COR-L47 (cell line): ENCODE measurements at places on chromosomes 7 and 10.

DNA sequence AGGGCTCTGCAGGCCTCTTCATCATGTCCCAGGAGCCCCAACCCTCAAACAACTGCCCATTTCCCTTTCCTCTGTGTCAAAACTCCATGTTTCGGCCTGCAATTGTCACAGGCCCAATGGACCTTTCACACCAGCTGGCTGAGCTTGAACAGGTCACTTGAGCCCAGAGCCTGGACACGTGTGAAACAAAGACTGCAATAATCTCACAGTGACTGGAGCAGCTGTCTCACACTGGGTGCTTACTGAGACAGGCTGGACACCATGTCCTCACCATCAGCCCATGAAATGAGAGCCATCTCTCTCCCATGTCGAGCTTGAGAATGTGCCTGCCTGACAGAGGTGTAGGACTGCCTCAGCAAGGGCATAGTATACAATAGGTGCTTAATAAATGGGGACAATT lies 19.5 kb upstream of the EIF5AL1 start:
- no peak for DNase-seq

GRCh38 chr7:68417659-68418058 lies 1180.6 kb upstream of the AUTS2 start:
- no peak for DNase-seq

DNA sequence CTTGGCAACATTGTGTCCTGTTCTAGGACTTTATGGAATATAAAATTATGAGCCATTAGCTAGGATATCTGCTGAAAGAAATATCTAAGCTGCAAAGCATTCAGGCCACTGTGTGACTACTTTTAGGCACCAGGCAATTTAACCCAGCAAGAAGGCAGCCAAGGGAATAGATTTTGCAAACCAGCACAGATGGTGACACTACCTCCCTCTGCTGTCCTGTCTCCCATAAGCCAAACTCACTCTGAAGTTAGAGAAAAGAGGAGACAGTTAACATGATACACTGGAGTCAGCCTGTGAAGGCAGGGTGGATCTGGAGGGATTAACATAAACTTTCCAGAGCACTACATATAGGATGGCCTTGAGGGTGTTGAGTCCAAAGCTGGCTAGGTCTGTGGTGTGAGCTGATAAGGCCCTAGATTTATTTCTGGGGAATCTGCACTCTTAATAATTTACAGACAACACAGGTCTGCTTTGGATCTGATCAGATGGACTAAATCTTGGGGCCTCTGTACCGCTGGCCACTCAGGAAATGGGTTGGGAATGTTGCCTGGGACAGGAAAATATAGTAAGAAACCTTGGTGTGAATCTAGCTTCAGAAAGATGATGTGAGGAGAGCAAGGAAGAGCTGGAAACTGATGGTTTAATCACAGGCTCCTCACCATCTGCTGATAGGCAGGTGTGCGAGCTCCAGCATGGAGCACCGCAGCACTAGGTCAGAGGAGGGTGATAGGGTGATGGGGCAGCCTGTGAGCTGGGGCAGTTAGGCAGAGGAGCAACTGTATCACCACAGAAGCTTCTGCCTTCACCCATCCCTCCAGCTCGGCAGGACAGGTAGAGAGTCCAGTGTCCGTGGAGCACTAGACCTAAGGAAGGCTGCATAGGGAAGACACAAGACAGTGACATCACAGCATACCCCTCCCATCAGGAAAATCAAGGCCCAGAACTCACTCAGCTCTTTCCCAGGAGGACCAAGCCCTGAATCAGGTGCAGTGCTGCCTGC lies 229.9 kb upstream of the PRSS1 start:
- no peak for DNase-seq

DNA sequence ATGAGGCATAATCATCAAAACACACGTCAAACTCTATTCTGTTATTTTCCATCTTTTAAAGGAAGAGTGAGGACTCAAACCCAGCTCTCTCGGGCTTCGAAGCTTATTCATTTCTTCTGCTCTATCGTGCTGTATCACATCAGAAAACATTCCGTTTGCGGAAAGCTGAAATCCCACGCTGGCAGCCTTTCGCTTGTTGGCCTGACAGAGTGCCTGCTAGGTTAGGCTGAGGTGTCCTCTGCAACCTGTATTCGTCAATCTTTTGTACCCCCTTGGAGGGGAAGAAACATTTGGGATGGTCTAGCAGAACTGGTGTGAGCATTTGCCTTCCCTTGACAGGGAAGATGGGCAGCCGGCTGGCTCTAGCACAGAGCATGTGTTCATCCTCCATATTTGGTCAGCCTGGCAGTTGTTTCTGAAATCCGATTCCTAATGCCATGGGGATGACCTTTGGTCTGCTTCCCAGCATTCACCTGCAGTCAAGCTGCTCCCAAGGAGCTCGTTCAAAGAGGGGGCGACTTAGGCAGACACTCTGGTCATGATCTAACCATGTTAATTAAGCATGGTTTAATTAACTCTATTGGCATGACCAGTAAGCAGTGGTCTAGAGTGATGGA lies 55.2 kb downstream of the TACC2 start:
- no peak for DNase-seq

DNA sequence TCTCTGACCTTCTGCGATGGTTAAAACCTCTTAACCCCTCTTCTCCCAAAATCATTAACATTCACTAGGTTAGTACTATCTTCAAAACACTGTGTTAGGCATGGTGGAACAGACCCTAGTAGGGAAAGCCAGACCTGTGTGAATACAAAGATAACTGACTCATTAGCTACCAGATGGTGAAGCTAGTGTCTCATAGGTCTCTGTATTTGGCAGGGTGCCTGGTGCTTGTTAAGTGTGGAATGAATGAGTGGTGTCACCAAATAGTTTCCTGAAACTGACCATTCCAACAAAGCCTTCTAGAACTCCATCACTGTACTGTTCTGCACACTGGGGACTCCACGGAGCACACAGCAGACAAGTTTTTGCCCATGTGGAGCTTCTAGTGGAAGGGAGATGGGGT lies 27.7 kb upstream of the TM9SF3 start:
- peak; percentile 33 for DNase-seq

- no peak for DNase-seq
These were observed 37.1 kb downstream of the SMURF1 start for GRCh38 chr7:99106821-99107241.

DNA sequence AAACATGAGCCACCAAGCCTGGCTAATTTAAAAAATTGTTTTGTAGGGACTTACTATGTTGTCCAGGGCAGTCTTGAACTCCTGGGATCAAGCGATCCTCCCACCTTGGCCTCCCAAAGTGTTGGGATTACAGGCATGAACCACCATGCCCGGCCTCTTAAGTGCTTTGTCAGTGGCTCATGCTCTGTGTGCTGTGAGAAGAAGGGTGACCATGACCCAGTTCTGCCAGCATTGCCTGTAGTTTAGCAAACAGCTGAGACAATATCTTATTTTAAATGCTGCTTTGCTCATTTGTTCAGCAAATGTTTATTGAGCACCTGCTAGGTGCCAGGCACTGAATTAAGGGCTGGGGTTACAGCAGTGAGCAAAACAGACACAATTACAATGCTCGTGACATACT lies 9.0 kb downstream of the ADCK2 start:
- no peak for DNase-seq

DNA sequence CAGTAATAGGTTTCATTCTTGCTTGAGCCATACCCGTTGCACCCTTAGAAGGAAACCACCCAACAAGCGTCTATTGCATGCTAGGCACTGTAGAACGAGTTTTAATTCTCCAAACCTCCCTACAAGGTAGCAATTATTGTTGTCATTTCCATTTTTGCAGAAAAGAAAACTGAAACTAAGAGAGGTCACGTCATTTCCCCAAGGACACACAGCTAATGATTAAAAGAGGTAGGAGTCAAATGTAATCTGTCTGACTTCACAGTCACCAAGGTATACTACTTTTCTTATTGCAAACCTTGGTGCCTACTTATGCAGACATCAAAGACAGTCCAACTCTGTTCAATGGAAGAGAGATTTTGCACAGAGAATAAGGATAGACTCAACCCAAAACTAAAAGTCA lies 49.1 kb upstream of the C1QL3 start:
- DNase-seq, result no peak

GRCh38 chr10:84348860-84349259 lies 20.5 kb downstream of the CCSER2 start:
- DNase-seq, result no peak

GRCh38 chr10:126584836-126585235 lies 85.7 kb downstream of the C10orf90 start:
- no peak for DNase-seq

DNA sequence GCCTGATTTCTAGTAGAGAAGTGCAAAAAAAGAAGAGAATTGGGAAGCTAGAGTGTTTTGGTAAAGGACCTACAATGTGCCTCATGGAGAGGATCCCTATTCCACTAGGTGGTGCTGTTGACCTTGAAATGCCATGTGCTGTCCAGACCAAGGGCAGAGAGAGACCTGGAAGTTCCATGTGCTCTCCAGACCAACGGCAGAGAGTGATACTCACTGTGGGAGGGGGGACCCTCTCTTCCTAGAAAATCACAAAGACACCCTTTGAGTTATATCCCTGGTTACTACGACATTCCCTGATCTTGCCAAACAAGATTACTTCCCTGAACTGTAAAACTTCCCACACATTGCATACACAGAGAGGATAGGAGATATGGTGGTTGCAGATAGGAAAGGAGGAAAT lies 212.7 kb upstream of the ZNF804B start:
- no peak for DNase-seq

DNA sequence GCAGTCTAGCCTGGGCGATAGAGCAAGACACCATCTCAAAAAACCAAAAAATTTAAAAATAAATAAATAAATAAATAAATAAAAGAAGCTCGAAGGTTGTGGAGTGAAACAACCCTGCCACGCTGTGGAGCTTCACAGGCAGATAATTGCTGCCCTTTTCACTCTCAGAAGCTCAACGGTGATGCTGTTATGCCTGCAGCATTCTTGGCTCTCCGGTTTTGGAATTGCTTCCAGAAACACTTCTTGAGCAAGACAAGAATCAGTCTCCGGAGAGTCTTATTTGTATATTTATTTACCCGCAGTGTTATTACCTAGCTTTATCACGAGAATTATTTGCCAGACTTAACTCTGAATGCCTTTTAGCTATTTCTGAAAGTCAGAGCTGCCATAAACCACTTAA lies 40.5 kb upstream of the UBE2H start:
- DNase-seq, result no peak

- DNase-seq, result no peak
These were observed 190.8 kb upstream of the TMEM196 start for GRCh38 chr7:19964246-19964645.

DNA sequence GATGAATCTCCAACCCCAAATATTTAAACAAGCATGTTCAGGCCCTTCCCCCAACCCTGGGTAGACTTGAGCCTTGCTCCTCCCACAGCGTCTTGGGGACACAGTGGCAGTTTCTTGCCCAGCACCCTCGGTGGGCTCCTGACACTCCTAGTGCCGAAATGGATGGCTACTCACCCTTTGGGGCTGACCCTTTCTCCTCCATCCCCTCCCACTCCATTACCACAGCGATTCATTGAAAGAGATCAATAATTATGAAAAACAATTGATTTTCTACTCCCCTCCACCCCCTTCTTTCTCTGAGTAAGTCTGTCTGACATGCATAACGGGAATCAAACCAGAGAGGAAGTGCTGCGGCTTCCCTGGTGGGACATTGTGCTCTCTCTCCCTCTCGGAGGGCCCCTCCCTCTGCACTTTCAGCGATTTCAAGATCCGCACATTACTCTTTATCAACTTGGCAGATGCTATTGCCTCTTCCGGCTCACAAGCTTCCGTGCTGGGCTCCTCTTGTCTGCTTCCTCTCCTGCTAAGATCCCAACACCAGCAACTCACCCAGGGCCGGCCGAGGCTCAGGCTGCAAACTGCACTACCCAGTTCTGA lies 79.0 kb upstream of the PLXNA4 start:
- no peak for DNase-seq

GRCh38 chr7:118689403-118689802 lies 464.9 kb downstream of the ANKRD7 start:
- DNase-seq, result no peak

DNA sequence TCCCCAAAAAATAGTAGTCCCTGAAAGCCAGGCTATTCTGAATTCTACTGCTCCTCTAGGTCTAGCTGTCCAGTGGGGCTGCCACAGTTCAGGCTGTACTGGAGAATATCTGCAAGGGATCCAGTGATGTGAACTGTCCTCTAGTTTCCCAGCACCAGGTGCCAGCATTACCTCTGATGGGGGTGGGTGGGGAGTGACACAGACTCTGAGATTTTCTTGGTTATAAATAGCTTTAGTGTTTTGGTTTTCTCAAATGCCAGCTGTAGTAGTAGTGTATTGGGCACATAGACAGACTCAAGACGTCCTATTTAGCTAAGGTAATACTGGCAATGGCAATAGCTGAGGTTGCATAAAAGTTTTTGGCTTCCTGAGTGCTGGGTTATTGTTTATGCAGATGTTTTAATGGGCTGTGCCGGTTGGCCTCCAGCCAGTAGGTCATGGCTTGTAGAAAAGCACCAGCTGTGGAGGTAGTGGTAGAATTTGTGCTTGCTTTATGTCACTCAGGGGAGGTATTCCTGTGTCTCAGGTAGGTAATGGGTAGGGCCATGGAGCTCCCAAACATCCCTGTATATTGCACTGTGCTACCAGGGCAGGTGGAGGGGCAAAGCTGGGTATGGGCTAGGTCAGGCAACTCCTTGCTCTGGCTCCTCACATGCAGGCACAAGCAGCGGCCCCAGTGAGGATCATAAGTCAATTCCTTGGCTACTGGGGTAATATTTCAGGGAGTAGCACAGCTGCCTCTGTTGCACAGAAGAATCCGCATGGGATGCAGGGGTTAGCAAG lies 338.7 kb upstream of the LRRTM3 start:
- no peak for DNase-seq

DNA sequence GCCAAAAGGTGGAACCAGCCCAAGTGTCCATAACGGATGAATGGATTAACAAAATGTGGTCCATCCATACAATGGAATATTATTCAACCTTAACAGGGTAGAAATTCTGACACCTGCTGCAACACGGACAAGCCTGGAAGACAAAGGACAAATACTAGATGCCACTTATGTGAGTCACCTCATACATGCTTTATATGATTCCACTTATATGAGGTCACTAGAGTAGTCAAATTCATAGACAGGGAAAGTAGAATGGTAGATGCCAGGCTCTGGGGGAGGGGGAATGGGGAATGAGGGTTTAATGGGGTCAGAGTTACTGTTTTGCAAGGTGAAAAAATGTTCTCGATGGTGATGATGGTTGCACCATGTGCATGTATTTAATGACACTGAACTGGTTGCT lies 34.0 kb upstream of the CYTH3 start:
- no peak for DNase-seq

GRCh38 chr7:136134503-136134902 lies 157.3 kb upstream of the MTPN start:
- DNase-seq, result no peak

DNA sequence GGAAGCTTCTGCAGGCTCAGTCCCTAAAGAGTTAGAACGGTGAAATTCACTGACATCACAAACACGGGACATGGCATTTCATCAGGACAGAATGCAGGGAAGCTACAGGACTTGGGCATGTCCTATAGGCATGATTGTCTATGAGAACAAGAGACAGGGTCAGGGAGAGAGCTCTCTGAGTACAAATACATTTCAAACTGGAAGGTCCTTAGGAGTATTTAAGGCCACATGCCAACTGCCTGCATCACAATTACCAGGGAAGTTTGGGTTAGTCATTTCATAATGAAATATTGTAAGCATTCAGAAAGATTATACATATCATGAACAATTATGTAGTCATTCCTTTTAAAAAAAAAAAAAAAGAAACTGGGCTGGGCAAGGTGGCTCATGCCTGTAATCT lies 71.3 kb downstream of the CREB3L2 start:
- no peak for DNase-seq
